ENCODE measurements at places on chromosomes 1 and 21.

DNA sequence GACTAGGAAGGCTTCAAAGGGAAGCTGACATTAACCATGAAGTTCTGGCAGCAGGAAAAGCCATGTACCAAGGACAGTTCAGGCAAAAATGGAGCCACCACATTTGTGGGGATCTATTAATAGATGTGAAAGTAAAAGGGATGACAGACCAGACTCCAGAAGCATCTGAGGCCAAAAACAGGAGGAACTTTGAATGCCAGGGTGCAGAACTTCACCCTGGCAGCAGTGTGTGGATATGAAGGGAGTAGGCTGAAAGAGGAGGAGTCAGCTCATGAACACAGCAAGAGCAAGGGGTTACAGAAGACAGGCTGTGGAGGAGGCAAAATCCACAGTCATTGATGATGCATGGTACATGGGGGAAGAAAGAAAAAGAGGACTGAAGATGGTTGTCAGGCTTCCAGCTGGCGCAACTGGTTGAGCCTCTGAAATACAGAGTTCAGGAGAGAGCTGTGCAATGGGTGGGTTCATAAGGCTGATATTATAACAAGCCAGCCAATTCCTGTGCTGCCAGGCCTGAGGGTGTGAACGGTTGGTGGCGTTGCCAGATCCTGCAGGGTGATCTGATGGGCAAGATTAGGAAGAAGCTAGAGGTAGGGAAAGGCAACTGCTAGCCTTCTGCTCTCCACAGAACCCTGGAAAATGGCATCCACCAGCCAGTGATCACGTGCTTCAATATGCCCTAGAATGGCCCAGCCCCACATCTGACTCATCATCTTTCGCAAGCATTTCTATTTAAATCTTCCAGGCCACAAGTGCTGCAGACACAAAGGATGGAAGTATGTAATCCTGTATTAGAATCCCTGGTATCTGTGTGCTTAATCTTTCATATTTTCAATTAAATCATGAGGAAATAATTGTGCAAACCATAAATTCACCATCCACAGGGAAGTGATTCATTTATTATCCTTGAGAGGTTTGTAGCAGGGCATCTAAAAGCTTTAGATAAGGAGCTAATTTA is 81.9 kb downstream of the SLC25A24 start:
- DNase-seq: no peak

GRCh38 chr1:40974945-40975344 is 4.6 kb upstream of the CTPS1 start:
- DNase-seq: no peak

DNA sequence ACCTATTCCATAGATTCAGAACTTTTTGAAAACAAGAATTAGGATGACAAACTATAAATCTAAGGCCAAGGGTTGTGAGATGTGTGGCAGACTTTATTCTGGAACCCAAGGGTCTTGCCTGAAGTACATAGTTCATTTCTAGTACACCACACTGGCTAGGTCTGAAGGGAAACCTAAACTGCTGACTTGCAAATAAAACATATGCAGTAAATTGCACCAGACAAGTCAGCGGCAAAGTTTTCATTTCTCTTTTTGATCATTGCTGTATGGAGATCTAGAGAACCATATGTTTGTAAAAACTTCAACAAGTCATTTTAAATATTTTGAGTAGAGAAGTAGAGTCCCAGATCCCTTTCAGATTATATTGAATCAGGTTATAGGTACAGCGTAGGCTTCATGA is 43.9 kb downstream of the TNFSF4 start:
- no peak for DNase-seq

DNA sequence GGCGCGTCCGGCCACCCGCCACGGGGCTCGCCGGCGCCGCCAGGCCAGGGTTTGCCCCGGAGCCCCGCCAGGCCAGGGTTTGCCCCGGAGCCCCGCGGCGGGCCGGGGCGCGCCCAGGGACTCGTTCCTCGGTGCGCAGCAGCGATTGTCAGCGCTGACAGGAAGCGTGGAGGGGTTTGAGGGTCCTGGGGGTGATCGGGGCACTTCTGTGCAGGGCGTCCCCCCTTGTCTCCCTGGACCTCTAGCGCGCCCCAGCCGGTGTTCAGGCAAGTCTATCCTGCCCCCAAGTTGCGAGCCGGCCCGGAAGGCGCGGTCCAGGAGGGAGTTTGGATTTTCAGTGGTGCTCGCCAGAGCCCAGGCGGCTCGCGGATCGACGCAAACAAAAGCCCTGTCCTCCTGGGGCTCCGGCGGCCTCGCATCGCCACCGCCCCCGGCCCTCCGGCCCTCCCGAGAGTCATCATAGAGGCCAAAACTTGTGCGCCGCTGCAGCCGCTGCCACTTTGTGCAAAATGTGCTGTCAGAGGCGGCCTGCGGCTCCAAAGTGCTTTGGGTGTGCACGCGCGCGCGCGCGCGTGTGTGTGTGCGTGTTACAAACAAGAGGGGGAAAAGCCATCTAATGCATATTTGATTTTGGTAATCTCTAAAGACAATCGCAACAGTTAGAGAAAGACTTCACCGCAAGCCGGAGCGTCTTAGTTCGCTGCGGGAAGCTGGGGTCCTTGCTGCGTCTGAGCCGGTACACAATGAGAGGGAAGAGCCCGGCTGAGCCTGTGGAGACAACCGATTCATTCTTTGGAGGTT is 1.0 kb downstream of the ROR1 start:
- no peak for DNase-seq

DNA sequence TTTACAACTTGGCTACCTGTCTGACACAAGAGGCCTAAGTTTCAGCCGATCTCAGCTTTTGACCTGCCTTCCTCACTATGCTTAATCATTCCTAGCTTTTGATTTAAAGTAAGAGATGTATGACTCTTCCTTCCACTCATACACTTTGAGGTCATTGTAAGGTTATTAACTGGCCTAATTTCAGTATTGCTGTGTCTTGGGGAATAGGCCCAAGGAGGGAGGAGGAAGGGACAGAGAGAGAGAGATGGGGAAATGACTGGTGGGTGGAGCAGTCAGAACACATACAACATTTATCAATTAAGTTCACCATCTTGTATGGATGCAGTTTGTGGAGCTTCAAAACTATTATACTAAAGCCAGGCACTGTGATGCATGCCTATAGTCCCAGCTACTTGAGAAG is 28.3 kb upstream of the FAM20B start:
- no peak for DNase-seq

DNA sequence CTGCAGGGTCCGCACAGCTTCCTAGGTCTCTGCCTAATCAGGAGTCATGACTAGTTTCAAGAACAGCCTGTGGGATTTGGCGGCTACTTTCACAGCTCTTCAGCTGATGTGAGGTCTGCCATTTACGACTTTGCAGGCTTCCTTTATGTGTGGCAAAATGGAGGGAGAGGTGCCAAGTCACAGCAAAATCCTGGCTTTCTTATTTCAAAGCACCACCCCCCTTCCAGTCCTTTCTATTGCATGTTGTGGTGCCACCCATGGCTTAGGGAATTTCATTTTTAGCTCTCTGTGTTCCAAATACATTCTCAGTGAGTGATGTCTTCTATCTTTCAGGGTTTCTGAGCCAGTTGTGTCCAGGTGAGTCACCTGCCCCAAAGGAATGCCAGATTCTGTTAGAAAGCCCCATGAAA is 75.1 kb upstream of the WLS start:
- DNase-seq: no peak

DNA sequence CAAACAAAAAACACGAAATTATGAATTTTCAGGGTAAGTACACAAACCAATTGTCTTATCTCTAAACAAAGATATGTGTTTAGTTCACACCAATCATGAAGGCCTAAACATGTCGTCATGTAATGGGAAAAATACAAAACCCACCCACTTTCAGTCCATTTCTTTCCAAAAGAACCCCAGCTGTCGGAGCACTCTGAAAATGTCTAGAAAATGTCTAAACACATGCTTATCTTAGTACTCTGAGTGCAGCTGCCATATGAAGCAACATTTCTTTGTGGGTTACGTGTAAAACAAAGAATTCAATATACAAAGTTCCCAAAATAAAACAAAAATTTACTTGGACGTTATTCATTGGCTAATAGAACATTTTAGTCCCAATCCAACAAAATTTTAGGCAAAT is 22.7 kb downstream of the SERBP1 start:
- DNase-seq: no peak

- no peak for DNase-seq
Measured at GRCh38 chr1:223410036-223410435, 16.8 kb downstream of the CCDC185 start.

GRCh38 chr1:67832737-67833601 is at the start of gene GNG12:
Gene GNG12, minus strand, starts transcription at chr1:67833467. Its CDS starts 125,781 bp downstream, at chr1:67707686.
- DNase-seq: no peak

DNA sequence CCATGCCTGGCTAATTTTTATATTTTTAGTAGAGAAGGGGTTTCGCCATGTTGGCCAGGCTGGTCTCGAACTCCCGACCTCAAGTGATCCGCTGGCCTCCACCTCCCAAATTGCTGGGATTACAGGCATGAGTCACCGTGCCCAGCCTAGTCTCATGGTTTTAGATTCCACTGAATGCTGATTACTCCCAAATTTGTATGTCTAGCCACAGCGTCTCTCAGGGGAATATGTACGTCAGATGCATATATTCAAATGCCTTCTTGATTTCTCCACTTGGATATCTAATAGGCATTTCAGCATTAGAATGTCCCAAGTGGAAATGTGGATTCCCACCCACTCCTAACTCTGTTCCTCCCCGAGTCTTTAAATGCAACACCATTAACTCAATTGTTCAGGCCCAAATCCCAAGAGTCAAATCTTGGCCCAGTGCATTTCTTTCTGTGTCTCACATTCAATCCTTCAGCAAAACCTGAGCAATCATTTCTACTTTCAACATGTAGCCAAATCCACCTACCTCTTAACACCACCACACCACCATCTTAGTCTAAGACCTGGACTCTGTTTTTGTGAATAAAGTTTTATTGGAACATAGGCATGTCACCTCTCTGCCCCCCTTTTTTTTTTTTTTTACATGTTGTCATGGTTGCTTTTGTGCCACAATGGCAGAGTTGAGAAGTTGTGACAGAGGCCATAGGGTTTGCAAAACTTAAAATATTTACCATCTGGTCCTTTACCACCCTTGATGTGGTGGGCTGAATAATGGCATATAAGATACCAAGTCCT is 9.8 kb upstream of the CAMTA1 start:
- no peak for DNase-seq

GRCh38 chr1:31625561-31626222 is 8.2 kb downstream of the HCRTR1 start:
- no peak for DNase-seq

GRCh38 chr1:96144636-96145035 is 576.9 kb upstream of the PTBP2 start:
- DNase-seq: no peak

GRCh38 chr1:56436912-56437417 is 142.4 kb downstream of the PLPP3 start:
- no peak for DNase-seq

DNA sequence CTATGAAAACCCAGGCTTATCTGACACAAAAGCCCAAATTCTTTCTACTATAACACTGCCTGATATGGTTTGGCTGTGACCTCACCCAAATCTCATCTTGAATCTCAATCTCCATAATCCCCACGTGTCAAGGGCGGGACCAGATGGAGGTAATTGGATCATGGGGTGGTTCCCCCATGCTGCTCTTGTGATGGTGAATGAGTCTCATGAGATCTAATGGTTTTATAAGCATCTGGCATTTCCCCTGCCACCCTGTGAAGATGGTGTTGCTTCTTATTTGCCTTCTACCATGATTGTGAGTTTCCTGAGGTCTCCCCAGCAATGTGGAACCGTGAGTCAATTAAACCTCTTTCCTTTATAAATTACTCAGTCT is 123.3 kb upstream of the USP24 start:
- DNase-seq: no peak

DNA sequence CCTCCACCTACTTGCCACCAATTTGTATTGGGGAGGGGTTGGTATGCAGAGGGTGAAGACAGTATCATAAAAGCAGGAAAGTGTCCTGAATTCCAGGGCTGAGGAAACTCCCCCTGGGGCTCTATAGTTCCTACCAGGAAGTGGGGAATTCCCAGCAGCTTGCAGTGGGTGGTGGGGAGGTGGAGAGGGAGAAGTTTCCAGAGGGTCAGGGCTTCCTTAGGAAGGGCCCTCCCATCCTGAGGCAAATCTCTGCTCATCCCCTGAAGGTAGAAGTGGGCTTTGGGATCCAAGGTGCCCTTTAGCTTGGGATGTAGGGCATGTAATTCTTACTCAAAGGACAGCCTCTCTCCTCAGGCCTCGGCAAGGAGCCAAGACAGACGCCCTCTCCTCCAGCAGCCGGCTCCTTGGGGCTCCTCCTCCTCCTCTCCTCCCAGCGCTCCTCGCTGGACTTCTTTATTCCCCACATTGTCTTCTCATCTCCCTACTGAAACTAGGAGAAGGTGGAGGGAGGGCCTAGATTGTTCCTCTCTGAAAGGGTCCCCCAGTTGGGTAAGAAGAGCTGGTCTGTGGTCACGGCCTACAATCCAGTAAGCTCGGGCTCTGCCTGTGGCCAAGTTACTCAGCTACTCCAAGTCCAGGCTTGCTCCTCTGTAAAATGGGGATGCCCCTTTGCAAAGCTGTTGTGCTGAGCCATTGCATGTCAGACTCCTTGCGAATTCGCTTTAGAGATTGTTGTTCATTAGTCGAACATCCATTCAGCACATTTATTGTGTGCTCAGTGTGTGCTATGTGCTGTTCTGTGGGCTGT is 17.9 kb upstream of the CSF1 start:
- DNase-seq: no peak

DNA sequence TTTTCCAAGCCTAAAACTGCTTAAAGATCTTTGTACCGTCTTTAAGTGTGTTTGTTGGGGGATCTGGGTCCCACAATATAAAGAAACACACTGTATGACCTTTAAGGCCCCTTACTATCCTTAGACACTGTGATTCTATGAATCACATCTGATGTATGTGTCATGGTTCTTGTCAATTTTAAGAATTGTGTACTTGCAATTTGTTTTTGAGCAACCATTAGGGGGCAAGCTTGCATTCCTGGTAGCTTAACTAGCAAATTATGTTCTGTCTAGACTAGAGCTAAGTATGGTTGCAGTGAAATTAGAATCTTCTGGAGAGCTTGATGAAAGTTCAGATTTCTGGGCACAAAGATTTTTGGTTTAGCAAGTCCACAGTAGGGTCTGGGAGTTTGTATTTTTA is 219.5 kb downstream of the TPR start:
- peak; percentile 0 for DNase-seq

DNA sequence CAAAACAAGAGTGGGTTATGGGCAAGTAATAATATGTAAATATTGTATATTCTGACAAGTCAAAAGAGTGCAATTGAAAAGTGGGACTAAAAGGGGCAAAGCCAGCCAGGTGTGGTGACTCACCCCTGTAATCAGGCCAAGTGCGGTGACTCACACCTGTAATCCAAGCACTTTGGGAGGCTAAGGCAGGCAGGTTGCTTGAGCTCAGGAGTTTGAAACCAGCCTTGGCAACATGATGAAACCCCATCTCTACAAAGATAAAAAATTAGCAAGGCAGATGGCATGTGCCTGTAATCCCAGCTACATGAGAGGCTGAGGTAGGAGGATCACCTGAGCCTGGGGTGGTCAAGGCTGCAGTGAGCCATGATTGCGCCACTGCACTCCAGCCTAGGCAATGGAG is 304.0 kb downstream of the HHIPL2 start:
- no peak for DNase-seq

GRCh38 chr1:162626094-162626493 is 6.2 kb upstream of the DDR2 start:
- DNase-seq: no peak
